CD4-positive, alpha-beta T cell treated with Interleukin-2 at 100 ng/mL for 4 hours (primary cell): ENCODE measurements at places on chromosomes 12 and 14.

- peak; percentile 67 for DNase-seq
These were observed 147.6 kb downstream of the CHST11 start for GRCh38 chr12:104604070-104604994.

- no peak for DNase-seq
These were observed 4.8 kb downstream of the ENTPD5 start for GRCh38 chr14:74014299-74014698.

GRCh38 chr14:82642425-82642824, 1108.8 kb upstream of the SEL1L start:
- no peak for DNase-seq

- no peak for DNase-seq
These were observed 10.1 kb downstream of the HNRNPC start for GRCh38 chr14:21258889-21259787.

DNA sequence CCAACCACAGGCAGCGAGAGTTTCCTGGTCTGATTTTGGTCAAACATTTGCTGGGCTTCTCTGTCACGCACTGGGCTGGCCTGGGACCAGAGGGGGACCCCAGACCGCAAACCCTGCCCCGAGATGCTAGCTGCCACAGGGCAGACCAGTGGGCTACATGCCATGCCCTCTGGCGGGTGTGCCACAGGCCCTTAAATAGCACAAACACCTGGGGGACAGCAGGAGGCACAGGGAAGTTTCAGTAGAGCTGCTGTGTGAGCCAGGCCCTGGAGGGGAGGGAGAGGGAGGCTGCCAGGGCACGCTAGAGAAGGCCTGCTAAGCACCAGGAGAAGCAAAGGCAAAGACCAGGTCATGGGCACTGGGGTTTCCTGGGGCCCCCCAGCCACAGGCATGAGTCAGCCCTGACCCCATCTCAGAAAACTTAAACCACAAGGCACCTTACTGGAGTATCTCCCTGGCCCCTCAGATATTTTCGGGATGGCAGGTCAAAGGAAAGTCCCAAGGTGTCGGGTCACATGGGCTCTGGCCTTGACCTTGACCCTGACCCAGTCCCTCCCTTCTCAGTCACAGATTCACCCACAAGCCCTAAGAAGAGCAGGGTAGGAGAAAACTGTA, 29.2 kb downstream of the ITPK1 start:
- DNase-seq: no peak

GRCh38 chr12:126617312-126617711, 1552.1 kb downstream of the AACS start:
- no peak for DNase-seq

DNA sequence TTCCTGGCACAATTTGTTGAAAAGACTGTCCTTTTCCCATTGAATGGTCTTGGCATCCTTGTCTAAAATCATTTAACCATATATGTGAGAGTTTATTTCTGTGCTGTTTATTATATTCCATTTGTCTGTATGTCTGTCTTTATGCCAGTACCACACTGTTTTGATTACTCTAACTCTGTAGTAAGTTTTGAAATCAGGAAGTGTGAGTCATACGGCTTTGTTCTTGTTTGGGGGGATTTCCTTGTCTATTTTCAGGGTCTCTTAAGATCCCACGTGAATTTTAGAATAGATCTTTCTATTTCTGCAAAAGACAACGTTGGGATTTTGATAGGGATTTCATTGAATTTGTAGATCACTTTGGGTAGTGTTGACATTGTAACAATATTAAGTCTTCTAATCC, 88.5 kb downstream of the MYRFL start:
- DNase-seq: no peak

DNA sequence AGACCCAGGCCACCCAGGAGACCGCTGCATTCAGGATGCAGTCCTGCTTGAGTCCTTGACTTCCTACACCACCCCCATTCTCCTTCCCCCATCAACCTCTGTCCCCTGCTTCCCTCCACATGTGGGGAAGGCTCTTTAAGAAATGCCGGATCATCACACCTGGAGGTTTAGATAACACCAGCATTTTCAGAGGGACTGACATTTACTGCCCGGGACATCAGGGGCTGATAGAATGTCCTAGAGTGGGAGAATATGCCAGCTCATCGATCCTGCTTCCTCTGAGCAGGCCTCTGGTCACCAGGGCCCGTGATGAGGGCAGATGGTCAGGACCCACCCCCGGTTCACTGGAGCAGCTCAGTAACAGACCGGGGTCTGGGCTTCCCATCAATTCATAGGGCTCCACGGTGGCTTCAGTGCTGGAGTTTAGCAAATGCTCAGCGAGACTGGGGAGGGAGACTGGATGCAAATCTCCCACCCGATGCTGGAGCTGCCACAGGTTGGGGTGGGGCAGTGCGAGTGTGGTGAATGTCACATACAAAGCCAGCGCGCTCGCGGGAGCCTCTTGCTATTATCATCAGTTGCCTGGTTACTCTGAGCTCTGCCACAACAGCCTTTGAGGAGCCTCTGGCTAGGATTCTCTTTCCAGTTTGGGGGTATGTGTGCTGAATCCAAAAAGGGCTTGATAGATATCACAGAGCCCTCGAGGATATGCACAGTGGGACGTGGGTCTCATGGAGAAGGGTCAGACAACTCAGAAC, 111.6 kb downstream of the RBM19 start:
- DNase-seq: no peak

DNA sequence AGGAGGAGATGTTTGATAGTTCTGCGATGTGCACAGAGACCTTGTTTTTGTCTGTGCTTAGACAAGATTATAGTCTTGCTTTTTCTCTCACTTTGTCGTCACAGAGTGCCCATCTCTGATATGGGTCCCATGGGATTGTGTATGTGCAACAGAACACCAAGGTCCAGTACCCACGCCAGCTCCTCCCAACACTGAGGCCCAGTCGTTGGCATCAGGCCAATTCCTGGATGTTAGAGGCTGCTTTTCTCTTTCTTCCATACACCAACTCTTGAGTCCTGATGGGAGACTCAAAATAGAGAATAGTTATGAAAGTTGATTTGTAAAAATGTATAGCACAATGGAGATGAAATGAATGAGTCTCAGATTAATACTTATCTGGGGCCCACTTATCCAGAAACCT, 22.7 kb upstream of the PRMT8 start:
- DNase-seq: no peak

GRCh38 chr14:75547552-75548250, 25.4 kb downstream of the BATF start:
- DNase-seq: no peak

- DNase-seq: peak; percentile 2
These were observed 645.2 kb downstream of the VRK1 start for GRCh38 chr14:97442363-97442762.

DNA sequence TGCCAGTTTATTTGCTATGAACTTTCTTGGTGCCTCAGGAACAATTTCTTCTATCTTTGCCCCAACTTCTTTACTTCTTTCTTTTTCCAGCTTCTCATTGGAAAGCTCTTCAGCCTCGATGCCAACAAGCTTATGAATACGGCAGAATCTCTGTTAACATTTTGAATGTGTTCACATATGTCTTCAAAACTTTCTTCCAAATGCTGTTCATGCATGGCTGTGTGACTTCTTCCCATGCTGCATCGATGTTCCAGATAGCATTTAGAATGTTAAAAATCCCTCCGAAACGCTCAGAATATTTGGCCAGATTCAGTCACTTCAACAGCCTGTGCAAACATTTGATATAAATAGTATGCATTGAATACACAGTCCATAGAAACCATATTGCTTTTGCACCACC, 247.8 kb upstream of the ARID2 start:
- DNase-seq: no peak

- DNase-seq: no peak
These were observed 130.4 kb downstream of the BRMS1L start for GRCh38 chr14:35956376-35957085.

DNA sequence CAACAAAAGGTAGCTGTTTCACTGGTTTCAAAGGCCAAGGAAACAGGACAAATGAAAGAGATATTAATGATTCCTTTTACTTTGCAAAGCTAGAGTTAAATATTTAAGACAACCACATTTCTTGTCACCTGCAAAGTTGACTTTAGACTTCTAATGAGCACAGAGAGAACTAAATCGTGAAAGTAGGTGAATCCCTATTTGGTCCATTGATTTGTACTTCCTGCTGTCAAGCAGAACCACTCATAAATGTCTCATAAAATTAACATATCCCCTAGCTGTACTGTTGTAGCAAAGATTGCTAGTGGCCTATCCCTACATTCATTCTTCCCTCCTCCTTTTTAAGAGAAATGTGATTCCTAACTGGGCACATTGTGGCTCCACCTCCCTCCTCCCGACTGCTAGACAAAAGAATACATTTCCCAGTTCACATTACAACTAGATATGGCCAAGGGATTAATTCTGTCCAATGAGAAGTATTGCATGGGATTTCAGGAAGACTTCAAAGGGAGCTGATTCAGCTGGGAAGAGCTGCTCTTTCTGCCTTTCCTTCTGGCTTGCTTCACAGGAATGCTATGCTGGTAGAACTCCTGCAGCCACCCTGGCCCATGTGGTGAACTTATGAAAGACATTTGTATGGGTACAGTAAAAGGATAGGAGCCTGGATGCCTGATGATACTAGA, 227.5 kb upstream of the ABCD2 start:
- no peak for DNase-seq

GRCh38 chr14:28407996-28408395, 358.6 kb upstream of the FOXG1 start:
- no peak for DNase-seq

DNA sequence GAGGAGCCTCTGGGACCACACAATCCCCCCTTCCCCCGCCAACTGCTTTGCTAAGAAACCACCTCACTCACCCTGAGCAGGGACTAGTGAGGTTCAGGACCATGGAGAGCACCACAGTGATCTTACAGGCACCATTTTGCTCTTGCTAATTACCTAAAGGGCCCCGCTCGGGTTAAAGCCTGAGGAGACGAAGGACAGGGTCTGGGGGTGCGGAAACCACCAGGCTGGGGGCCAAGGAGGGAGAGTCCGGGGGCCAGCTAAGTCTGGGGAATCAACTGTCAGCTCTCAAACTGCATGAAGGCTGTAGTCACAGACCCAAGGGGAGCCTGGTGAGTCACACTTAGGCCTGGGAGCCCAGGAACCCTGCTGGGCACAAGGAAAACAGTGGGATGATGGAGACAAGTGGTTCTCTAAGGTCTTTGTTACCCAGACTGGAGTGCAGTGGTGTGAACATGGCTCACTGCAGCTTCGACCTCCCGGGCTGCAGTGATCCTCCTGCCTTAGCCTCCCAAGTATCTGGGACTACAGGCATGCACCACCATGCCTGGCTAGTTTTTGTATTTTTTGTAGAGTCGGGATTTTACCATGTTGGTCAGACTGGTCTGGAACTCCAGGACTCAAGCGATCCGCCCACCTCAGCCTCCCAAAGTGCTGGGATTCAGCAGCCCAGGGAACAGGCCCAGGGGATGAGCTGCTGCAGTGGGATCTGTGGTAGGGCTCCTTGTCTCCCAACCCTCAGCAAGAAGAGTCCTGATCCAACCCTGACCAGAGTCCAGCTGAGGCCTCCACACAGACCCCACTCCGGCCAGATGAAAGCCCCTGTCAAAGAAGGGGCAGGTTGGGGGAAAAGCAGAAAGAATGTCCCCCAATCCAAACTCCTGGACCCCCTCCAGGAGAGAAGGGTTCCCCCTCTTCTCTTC, 98.8 kb downstream of the CALM1 start:
- DNase-seq: peak; percentile 33

GRCh38 chr12:105204916-105205315, 31.1 kb downstream of the APPL2 start:
- no peak for DNase-seq

DNA sequence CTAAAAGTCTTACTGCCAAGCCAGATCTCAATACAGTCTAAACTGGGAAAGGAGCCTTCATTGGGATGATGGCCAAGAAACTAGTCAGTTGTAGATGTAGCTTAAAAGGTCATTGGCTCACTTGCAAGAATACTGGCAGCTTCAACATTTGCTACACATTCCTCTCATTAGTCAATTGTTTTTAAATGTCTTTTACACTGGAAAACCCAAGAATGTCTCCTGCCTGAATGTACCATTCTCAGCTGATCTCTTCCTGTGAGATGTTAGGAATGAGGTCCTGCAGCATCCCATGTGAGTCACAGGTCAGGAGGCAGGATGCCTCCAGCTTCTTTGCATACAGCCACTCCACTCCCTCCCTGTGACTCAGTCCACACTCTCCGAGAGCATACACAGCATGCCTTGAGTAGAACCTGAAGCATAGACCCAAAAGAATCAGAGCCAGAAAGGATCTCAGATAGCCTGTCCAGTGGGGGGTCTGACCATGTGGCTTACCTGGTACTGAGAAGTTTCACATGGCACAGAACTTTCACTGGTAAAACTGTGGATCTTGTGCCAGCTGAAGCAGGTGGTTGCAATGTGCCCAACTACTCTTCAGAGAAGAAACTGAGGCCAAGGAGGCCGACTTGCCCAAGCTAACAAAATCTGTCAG, 56.0 kb upstream of the HECTD1 start:
- no peak for DNase-seq

- DNase-seq: no peak
These were observed 532.0 kb downstream of the TMEM121 start for GRCh38 chr14:106058342-106058741.

DNA sequence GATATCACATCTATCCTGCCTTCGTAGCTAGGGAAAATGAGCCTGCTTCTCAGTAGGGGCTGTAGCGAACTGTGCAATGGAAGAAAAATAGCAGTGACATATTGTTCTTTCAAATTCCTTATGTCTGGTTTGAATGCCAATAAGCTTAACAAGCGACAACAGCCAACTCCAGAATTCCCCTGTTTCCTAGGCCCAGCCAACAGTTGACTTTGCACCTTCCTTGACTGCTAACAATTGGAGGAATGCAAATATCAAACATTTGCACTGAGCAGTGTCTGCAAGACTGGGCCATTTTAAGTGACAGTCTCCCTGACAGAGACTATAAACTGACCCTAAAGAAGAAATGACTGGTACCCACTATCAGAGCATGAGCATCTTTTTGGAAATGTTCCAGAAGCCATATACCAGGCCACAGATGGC, 12.0 kb upstream of the SERPINA1 start:
- DNase-seq: no peak

GRCh38 chr14:75222208-75222701, 45.8 kb upstream of the TMED10 start:
- no peak for DNase-seq

- no peak for DNase-seq
These were observed 49.1 kb upstream of the KCNJ8 start for GRCh38 chr12:21823581-21823980.

DNA sequence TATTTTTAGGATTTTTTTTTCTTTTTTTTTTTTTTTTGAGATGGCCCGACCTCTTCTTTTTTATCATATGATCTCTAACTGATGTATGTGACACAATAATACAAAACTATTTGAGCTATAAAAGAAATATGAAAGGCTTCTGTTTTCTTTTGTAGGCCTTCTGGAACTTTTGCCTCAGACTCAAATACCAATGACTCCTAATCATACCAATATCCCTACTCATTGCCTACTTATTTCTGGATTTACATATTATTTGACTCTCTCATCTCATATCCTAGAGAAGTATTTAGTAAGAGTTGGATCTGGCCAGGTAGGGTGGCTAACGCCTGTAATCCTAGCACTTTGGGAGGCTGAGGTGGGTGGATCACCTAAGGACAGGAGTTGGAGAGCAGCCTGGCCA, 12.7 kb upstream of the WDR89 start:
- DNase-seq: no peak

- no peak for DNase-seq
These were observed 248.5 kb upstream of the FBXO33 start for GRCh38 chr14:39680777-39681176.

- DNase-seq: no peak
These were observed 126.0 kb downstream of the BTG1 start for GRCh38 chr12:92019491-92020277.

- no peak for DNase-seq
These were observed 10.2 kb upstream of the GPX2 start for GRCh38 chr14:64952598-64953309.

GRCh38 chr14:68808696-68809480, 16.0 kb upstream of the ZFP36L1 start:
- DNase-seq: no peak
